Stimulated activated CD4-positive, alpha-beta T cell treated with anti-CD3 and anti-CD28 coated beads, Interleukin-2, amount 100 ng/mL, for 48 hours (primary cell): ENCODE measurements at places on chromosomes 13 and 19.
A peak's percentile ranks its signal among the peaks of the same experiment; 100 is the strongest.

GRCh38 chr19:28489776-28490175 lies 723.2 kb downstream of the UQCRFS1 start:
- DNase-seq: no peak

GRCh38 chr19:32675720-32676185 lies at the start of gene RGS9BP:
Gene RGS9BP (plus strand): TSS chr19:32675848. CDS start chr19:32676264, 416 bp downstream.
- DNase-seq: peak; percentile 51

DNA sequence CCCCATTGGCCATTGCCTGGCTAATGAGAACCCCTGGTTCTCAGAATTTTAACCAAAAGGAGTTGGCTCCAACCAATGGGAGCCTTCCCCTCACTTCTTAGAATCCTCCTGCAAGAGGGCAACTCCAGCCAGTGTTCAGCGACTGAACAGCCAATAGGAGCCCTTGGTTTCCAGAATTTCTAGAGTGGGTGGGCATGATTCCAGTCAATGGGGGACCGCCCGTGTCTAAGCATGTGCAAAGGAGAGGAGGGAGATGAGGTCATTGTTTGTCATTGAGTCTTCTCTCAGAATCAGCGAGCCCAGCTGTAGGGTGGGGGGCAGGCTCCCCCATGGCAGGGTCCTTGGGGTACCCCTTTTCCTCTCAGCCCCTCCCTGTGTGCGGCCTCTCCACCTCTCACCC lies 9.5 kb upstream of the SWSAP1 start:
- no peak for DNase-seq

GRCh38 chr19:6632002-6632621 lies 37.8 kb downstream of the TNFSF14 start:
- peak; percentile 91 for DNase-seq

DNA sequence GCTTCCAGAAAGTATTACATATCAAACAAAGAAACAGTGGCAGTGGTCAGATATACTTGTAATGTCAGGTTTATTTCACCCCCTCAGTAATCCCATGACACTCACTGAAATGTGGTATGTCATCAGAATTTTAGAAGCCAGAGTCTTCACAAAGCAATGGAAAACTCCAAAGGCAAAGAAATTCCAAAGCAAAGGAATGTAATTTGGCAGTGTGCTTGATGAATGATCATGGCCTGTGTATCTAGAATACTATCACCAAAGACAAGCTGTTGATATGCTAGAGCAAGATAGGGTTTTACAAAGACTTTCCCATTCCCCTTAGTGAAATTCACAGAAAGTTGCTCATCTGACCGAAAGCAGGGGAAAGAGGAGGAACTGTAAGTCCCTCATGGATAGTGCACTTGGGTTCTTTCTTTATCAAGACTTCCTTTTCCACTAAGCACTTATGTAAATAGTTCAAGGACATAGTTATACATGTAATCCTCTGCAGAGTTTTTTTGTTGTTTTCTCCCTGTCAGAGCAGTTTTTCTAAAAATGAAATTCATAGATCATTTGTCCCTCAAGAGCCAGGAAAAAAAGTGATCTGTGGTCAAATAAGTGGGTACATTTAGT lies 243.4 kb downstream of the NHLRC3 start:
- DNase-seq: no peak

DNA sequence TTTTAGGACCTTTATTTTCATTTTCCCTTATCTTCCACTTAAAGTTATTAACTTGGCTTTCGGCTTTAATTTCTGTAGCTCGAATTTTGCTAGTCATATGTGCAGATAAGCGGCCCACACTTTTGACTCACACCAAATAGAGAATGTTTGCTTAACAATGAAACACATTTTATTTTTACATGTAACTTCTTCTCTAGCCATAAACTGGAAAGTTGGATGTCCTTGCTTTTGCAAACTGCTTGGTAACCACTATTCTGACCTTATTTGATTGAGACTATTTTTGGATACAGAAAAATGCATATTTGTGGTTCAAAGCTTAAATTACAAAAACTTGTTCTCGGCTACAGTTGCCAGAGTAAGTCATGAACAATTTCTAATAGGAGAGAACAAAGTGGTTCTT lies 600.0 kb downstream of the KCTD12 start:
- no peak for DNase-seq

GRCh38 chr19:2634228-2634951 lies 68.1 kb downstream of the GNG7 start:
- DNase-seq: no peak

DNA sequence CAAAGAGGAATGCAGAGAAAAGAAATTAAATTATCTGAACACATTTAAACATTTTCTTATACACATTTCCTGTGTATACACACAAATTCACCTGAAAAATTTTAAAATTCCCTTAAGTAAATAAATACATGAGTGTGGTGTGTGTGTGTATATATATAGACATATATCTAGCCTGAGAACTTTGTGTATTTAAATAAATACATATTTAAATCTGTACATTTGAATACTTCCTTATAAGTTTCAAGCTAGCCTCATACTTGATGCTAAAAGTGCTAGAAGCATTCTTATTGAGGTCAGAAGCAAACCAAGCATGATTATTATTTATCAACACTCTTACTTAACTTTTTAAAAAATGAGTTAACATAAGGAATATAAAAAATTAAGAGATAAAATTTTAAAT lies 260.7 kb downstream of the NHLRC3 start:
- no peak for DNase-seq

DNA sequence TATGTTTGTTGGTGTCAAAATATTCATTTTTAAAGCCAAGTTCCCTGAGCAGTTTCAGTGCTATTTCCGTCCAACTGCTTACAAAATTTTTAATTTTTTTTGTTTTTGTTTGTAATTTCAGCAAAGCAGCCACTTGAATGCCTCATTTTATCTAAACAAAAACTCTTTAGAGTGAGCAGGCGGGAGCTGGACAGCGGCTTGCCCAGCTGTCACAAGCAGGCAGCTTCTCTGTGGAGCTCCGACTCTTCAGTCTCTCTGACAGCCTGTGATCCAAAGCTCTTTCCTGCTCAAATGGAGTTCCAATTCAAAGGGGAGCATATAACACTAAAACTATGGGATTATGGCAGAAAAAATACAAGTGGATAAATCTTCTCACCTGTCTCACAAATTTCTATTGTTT lies 618.3 kb upstream of the PCDH20 start:
- no peak for DNase-seq

GRCh38 chr13:110306340-110306959 lies 507 bp downstream of the COL4A1 start:
- DNase-seq: no peak

DNA sequence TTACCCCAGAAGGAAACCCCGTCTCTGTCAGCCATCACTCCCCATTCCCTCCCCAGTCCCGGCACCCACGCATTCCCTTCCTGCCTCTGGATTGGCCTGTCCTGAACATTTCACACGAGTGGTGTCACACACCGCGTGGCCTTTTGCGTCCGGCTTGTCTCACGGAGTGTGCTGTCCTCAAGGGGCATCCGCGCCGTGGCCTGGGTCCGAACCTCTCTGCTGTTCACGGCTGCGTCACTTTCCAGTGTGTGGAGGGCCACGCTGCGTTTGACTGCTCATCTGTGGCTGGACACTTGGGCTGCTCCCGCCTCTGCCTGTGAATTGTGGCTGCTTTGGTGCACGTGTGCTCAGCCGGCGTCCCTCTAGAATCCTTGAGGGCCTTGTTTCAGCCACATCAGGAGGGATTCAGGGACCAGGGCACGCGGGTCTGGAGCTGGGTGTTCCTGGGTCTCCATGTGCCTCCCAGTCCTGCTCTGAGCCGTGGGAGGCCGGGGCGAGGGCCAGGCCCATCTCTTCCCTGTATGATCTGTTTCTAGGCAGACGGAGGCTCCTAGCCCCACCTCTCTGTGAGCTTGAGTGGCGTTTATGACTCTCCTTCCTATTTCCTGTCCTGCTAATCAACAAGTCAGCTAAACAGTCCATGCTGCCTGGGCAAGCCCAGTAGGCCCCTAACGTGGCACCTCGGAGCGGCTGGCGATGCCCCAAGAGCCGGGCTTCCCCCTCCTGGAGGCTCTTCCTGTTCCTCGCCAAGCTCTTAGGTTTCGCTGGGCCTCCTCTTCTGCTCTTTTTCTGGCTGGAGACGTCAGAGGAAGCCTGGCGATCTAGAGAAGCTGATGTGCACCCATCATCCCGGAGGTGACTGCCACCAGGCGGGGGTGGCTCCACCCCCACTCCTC lies 8.1 kb downstream of the STK11 start:
- no peak for DNase-seq
